Hematopoietic multipotent progenitor cell treated with erythropoietin and hydrocortisone succinate and interleukin-3 and kit ligand, for 15 days (in vitro differentiated cells): ENCODE measurements at places on chromosomes 7 and 10.

DNA sequence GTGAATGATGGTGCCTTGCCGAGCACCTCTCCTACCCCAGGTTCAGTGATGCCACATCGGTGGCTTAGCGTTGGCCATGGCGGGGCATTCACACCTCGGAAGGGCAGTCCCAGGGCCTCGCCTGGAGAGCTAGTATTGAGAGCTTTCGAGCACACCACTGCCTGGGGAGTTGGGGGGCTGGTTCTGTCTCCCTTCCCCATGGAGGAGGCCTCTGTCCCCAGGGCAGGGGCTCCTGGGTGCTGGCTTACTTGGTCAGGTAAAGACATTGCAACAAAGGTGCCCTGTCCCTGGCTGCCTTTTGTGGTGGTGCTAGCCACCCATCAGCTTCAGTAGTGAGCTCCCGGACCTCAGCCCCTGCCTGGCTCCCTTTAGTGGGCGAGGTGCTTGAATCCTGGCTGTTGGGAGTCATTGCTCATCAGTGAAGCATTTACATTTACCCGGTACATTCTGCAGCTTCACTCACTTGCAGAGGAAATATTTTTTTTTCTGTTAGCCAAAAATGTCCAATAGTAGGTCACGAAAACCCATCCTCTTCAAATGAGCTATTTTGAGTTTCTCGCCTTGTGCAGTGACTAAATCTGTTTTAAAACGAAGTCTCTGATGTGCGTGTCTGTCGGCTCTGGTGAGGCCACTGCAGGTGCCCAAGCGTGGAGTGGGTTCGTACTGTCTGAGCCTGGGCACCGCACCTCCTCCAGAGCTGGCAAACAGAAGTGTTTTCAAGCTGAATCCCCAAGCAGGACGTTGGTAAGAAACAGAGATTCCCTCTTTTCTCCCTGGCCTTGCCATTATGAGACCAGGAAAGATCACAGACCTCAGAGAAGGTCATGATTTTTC, 95.5 kb downstream of the INPP5A start:
- DNase-seq, result no peak

DNA sequence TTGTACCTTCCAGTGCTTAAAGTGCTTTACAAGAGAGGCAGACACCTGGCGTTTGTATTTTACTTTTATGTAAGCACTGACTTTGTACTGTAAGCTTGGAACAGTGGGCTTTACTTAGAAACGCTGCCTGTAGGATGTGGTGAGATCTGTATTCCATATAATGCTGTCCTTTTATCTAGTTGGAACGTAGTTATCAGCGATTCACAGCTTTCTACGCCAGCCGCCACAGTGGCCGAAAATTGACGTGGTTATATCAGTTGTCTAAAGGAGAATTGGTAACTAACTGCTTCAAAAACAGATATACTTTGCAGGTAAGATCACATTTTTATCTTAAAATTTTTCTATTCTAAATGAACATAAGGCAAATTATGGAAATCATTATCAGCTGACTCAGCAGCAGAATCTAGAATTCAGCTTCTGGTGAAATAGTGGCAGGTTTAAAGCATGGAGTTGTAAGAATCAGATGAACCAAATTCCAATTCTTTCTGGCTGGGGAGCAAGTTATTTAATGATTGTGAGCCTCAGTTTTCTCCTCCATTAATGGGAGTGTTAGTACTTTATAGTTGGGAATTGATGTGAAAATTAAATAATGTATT, 91.5 kb downstream of the CUL1 start:
- peak; percentile 16 for DNase-seq

- DNase-seq, result no peak
Measured at GRCh38 chr7:20228654-20229053, 11.5 kb upstream of the MACC1 start.

- no peak for DNase-seq
Measured at GRCh38 chr10:99042051-99042771, 193.4 kb downstream of the HPSE2 start.

DNA sequence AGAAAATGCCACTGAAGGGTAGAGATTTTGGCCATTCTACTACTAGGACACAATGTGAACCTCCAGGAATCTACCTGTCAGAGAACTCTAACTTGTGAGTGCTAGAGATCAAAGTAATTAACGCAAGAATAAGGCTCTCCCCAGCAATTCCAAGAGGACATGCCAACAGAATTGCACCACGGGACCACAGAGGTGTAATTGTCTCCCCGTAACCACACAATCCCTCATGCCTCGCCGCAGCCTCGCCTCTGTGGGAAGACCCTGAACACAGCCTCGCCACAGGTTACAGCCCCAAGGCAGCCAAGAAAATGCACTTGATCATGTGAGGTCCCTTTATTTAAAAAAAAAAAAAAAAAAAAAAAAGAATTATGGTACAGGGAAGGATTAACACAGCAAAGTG, 29.5 kb downstream of the CDCA7L start:
- no peak for DNase-seq

- no peak for DNase-seq
Measured at GRCh38 chr7:6709808-6710207, 3.1 kb upstream of the ZNF12 start.

DNA sequence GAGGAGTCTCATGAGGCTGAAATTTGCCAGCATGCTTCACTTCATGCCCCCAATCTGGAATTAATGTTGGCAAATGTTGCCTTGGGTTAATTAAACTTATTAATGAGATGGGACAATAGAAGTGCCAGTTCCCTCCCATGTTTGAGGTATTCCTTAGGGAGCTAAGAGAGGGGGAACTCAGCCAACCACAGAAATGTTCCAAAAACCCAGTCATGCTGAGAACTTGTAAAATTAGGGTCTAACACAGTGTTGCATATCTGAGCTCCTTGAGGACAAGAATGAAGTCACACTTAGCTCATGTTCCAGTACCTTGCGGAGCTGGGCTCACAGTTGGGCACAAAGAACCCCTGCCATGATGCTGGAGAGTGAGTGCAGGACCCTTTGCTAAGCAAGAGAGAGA, 89.4 kb downstream of the OAT start:
- no peak for DNase-seq

GRCh38 chr10:28305553-28305952, 2.7 kb upstream of the MPP7 start:
- no peak for DNase-seq

DNA sequence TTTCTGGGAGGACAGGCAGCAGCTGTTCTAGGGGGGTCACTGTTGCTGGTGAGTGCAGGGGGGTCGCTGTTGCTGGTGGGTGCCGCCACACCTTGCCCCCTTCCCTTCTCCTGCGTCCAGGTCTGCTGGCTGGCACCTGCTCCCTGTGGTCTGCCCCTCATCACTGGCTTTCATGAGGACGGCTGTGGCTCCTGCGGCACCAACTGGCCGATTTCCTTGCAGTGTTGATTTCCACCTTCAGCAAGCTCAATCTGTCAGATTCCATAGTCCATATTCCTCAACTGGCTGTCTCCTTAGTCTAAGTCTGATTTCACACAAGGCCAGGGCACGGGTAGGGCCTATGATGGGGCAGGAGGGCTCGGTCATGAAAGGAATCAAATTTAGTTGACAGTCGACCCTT, 23.4 kb upstream of the GRB10 start:
- DNase-seq, result no peak

GRCh38 chr10:101613646-101614045, 25.5 kb downstream of the DPCD start:
- DNase-seq, result no peak
